Fibroblast of skin of scalp (primary cell): ENCODE measurements at places on chromosomes 1 and 21.

DNA sequence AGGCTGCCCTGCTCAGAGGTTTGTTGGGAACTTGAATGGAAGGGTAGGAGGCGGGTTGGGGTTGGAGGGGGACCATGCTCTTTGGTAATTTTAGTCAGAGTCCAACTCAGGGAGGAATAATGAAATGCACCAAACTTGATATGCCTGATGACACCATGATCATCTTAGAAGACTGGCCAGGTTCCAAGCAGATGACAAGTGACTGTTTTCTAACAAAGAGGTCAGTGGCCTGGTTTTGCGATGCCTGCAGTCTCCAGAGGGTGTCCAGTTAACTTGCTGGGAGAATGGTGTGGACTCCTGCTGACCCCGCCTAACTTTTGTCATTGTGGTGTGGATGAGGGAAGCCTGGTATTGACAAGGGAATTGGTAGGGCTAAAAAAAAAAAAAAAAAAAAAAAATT is 12.4 kb downstream of the VANGL1 start:
- DNase-seq: no peak

- DNase-seq: no peak
These were observed 97.1 kb downstream of the VAV3 start for GRCh38 chr1:107867897-107868296.

DNA sequence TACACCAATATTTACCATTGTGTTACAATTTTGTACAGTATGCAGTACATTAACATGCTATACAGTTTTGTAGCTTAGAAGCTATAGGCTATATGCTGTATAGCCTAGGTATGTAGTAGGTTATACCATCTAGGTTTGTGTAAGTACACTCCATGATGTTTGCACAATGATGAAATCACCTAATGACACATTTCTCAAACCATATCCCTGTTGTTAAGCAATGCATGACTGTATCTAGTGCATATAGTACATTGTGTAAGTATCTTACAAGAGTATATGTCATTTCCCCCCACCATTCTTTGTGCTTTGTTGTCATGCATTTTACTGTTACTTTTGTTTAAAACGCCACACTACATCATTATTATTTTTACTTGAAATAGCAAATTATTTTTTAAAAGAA is 65.7 kb upstream of the RNF11 start:
- DNase-seq: no peak

GRCh38 chr1:77446841-77447555 is 165.2 kb downstream of the AK5 start:
- peak; percentile 54 for DNase-seq

DNA sequence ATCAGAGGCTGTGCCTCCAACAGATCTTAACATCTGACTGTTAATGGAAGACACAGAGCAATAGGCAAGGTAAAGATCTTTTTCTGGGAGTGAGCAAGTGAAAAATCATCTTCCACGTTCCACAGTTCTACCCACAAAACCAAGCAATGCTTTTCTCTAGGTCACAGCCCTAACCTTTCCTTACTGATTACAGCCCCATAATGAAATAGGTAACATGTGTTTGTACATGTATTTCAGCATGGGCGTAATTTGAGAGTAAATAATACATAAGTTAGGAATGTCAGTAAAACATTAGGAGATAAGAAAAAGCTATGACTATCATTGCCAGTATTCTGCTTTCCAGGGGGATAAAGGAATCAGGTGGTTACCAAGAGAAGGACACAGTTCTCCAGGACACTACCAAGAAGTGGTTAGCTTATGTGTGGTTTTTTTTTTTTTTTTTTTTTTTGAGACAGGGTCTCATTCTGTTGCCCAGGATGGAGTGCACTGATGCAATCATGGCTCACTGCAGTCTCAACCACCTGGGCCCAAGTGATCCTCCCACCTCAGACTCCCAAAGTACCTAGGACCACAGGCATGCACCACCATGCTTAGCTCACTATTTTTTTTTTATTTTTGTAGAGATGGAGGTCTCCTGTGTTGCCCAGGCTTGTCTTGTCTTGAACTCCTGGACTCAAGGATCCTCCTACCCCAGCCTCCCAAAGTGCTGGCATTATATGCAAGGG is 72.0 kb downstream of the DAP3 start:
- no peak for DNase-seq

DNA sequence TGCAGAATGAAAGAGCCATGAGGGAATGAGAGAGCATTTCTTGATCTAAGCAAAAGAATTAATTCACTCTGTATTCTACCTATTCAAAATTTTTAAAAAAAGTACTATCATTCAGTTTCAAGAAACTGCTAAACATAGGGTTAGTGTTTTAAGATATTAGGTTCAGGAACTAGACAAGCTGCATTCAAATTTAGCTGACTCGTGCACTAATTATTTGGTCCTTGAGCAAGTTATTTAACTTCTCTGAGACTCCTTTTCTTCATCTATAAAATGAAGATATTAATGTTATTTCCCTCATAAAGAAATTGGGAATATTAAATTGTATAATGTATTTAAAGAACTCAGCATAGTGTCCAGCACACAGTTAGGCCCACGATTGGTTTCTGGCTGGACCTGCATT is 75.0 kb upstream of the USH2A start:
- DNase-seq: no peak
